ENCODE measurements at places on chromosomes 6 and 20. TPM values are rescaled to one million over a fixed set of nuclear protein-coding genes. Genes with fewer than 3 reads are reported as not detected.

GJA10 gene
- not detected for total RNA-seq

GRCh38 chr6:90978046-90978445 is 391.2 kb upstream of the MAP3K7 start:
- no peak for DNase-seq

DNA sequence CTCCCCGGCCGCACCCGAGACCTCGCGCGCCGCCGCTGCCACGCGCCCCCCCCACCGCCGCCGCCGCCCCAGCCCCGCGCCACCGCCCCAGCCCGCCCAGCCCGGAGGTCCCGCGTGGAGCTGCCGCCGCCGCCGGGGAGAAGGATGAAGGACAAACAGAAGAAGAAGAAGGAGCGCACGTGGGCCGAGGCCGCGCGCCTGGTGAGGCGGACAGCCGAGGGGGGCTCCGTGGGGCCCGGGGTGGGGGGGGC is 426 bp downstream of the ASXL1 start:
- no peak for DNase-seq

DNA sequence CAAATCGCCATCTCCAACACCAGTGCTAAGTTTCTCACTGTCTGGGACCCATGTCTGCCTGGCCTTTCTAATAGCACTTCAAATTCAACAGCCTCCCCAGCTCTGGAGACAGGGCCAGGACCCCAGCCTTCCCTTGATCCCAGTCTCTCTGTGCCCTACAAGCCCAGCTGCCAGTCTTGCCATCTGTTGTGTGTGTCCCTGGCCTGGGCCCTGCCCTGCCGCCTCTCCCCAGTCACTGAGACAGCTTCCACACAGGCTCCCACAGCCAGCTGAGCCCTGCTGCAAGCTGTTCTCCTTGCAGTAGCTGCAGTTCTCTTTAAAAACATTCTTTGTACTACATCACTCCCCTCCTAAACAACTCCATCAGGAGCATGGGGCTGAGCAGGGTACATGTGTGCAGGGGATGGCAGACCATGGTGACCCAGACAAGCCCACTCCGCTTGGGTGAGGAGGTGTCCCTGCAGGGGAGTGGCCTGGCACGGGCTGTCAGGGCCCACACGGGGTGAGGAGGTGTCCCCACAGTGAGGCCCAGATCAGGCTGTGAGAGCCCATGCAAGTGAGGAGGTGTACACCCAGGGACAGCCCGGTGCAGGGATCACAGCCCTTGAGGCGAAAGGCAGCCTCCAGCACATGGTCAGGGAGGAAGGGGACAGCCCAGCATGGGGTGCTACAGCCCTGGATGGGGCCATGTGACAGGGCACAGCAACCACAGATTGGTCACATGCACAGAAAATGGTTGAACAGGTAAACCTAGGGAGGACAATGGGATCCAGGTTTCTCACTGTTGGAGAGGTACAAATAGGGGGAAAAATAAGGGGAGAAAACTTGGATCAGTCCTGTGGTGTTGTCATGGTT is 16.2 kb downstream of the CST7 start:
- DNase-seq = no peak

DNA sequence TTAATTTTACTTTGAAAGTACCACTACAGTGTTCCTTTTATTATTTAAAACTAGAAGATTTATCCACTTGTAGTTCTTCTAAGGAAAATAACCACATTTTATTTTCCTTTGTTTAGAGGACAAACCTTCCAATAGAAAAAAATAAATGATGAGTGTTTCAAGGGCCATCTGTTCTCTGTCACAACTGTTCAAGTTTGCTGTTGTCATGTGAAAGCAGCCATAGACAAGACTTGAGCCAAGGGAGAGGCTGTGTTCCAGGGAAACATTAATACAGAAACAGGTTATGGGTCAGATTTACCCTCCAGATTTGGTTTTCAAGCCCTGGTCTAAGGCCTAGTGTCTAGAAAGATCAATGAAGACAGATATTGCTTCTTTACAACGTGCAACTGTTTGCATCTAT is 463.6 kb downstream of the C6orf118 start:
- no peak for DNase-seq
